ENCODE measurements at places on chromosomes 5 and 9.

- no peak for DNase-seq
These were observed 52.5 kb downstream of the OXCT1 start for GRCh38 chr5:41817625-41818301.

- DNase-seq: no peak
These were observed 54.8 kb downstream of the HRH2 start for GRCh38 chr5:175712681-175713085.

DNA sequence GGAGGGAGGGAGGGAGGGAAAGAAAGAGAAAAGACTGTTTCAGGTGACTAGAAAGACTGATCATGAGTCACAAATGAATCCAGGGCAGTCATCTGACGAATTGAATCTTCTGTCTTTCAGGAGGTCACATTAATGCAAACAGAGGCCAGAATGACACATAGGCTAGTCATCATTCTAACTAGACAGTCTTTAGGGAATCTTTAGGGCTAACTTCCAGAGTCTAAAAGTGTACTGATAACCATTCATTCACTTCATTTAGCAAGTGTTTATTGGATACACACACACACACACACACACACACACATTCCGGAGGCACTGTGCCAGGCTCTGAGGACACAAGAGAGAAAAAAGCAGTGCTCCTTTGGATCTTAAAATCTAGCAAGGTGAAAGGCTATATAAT lies 156.7 kb downstream of the EBF1 start:
- no peak for DNase-seq

DNA sequence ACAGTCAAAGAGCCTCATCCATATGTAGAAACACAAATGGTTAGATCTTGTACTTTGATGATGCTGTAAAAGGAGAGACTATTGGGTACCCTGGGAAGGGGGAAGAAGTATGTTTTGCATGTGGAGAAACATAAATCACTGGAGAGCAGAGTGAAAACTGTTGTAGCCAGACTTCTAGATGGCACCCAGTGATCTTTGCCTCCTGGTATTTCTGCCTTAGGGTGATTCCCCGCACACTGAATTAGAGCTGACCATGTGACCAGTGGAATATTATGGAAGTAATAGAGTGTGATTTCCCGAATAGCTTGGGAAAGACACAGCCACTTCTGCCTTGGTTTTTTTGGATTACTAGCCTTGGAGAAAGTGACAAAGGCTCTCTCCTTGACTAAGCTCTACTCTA lies 174.3 kb downstream of the LPAR1 start:
- no peak for DNase-seq

DNA sequence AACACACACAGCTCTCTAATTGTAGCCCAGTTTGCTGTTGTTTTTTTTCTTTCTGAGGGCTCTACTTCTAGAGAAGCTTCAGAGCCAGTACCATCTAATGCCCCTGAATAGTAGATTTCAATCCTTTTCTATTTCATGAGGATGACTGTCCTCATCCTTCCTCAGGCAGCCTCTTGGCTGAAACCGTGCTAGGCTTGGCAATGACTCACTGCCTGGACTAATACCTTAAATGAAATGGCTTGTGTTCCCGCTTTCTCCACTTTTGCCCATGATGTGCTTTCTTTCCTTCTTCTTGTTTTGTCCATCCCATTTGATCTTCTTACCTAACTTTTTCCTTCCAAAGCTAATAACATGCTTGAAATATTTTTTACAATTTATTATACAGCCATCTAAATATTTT lies 80.1 kb downstream of the ITGA1 start:
- DNase-seq: no peak

GRCh38 chr5:179839328-179840256 lies 18.9 kb downstream of the SQSTM1 start:
- no peak for DNase-seq

GRCh38 chr9:110821064-110821463 lies 152.5 kb downstream of the MUSK start:
- DNase-seq: no peak

DNA sequence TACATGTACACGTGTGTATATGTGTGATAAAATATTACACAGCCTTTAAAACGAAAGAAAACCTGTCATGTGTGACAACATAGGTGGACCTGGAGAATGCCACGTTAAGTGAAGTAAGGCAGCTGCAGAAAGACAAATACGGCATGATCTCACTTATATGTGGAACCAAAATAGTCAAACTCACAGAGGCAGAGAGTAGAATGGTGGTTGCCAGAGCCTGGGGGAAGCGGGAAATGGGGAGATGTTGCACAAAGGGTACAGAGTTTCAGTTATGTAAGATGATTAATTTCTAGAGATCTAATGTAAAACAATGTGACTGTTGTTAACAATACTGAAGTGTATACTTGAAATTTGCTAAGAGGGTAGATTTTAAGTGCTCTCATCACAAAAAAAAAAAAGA lies 34.8 kb downstream of the ADAMTS12 start:
- no peak for DNase-seq

- DNase-seq: no peak
These were observed 43.7 kb upstream of the SH3GL2 start for GRCh38 chr9:17535176-17535575.

DNA sequence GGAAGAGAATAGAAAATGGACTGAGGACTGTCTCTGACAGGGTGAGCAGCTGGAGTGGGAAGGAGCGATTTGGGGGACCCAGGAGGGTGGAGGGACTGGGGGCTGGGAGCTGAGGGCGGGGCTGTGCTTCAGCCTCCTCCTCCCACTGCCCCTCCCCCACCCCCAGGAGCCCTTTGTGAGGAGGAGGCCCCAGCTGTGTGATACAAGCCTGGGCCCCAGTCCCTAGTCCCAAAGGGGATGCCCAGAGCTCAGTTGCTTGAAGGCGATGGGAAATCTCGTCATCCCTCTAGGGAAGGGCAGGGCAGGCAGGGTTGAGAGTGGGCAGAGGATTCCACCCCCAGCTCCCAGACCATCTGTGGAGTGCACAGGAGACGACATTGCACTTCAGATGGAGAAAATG lies at the start of gene SPATA31E1:
Gene SPATA31E1, plus strand, starts transcription at position 251 of the 400 bp plus-strand sequence. Its CDS starts 15 bp downstream, at position 266.
- no peak for DNase-seq

- no peak for DNase-seq
These were observed 28.2 kb downstream of the NMUR2 start for GRCh38 chr5:152376886-152377285.

GRCh38 chr9:85863875-85864274 lies 77.1 kb upstream of the NAA35 start:
- DNase-seq: no peak

DNA sequence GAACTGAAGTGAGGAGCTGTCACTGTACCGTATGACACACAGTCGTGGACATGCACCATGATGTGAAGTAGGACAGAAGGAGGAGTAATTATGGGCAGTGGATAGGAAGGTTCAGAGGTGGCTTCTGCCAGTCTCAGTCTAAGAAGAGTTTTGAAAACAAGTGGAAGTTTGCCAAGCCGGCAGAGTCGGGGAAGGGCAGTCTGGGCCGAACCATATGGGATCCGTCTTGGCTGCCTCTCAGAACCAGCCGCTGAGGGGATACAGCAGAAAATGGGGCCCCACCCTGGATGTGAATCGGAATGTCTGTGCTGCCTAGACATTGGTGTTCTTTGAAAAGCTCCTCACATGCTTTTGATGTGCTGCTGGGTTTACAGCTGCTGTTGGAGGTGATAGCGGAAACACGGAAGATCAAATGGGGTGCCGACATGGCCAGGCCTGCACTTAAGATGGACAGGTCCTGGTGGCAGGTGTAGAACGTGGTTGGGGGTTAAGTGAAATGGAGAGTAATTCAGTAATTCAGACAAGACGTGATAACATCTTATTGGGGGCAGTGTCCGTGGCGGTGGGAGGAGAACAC lies 11.2 kb downstream of the SNX18 start:
- no peak for DNase-seq

- no peak for DNase-seq
These were observed 10.1 kb downstream of the CAMK2A start for GRCh38 chr5:150279330-150280020.

- no peak for DNase-seq
These were observed 19.3 kb downstream of the ABHD17B start for GRCh38 chr9:71891557-71892189.

GRCh38 chr5:157926977-157927376 lies 68.0 kb upstream of the CLINT1 start:
- DNase-seq: no peak

- DNase-seq: no peak
These were observed 50.6 kb downstream of the DEPDC1B start for GRCh38 chr5:60649288-60649917.

DNA sequence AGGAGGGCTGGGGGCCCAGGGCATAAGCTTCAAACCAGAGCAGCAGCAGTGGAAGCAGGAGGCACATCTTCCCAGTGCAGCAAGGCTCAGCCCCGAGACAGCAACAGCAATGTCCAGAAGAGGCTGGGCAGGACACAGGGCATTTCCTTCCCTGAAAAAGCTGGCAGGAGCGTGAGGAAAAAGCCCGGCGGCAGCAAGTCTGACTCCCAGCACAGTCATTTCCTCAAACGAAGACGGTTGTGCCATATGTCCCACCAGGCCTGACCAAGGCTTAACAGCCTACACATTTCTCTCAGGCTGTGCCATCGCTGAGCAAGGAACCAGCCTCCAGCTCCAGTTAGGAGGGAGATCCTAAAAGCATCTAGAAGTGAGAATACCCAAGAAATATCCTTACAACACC lies 74.5 kb downstream of the APTX start:
- DNase-seq: no peak

GRCh38 chr5:38403406-38403805 lies 145.0 kb downstream of the EGFLAM start:
- DNase-seq: no peak

DNA sequence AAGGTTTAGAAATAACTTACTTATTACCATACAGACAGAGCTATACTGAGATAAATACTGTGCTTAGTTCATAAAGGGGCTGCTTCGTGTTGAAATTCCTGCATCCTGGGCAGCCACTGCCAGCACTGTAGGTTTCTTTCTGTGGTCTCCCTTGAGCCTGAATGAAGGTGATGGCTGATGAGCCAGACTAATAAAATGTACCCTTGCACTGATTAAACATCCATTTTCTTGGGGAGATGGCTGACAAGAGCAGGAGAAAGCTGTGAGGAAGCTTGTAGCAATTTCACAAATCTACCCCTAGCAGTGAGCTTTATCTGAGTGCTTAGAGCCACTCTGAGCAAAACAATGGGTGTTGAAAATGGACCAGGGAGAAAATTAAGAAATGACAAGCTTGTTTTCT lies 23.3 kb upstream of the ZSWIM6 start:
- DNase-seq: no peak

DNA sequence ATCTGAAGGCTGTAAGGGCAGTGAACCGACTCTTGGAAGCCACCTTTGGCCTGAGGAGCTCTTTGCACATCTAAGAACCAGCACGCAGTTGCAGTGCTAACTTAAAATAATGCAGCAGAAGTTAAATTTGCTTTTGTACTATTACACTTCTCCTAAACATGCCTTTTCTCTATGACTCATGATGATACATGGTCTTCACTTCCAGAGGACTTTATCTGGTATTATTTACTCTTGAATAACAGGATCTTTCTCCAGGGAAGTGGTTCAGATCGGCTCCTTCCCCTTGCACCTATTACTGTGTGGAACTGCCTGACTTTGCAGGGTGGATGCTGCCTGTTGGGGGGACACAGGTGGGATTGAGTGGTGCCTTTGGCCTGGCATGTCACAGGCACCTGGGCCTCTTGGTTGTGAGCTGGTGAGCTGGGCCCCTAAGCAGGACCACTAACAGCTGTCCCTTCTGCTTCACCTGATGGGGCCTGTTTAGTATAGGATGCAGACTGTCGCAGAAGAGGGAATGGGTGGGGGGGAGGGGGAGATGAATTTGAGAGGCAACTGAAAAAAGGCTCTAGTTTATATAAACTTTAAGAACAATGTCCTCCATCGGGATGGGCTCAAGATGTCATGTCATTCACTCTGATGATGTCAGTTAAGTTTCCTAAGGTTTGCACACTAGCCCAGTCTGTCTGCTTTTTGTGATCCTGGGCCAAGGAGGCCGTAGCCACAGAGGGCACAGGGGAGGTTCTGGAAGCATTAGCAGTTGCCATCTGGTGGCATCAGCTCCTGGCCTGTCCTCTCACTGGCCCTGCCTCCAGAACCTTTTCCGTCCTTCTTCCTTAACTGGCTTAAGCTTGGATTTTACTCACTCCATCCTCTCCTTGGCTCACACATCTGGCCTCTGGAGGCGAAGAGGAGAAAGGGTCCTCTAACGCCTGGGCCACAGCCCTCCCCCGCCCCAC lies 33.9 kb upstream of the GABBR2 start:
- no peak for DNase-seq

DNA sequence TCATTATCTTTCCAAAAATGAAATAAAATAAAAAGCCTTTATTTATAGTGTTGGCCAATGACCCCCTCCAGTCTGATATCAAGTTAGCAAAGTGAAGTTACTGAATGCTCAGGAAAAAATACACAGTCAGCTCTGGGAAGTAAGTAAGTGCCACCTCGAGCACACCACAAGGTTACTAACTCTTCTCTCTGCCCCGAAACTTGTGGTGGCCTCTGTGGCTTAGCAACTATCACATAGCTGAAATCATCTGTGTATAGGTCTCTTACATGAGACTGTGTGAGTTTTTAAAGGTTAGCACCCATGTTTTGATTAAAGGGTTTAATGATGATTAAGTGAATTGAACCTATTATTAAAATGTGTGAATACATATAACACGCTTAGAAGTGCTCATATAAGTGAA lies 161.4 kb upstream of the KLF4 start:
- no peak for DNase-seq

DNA sequence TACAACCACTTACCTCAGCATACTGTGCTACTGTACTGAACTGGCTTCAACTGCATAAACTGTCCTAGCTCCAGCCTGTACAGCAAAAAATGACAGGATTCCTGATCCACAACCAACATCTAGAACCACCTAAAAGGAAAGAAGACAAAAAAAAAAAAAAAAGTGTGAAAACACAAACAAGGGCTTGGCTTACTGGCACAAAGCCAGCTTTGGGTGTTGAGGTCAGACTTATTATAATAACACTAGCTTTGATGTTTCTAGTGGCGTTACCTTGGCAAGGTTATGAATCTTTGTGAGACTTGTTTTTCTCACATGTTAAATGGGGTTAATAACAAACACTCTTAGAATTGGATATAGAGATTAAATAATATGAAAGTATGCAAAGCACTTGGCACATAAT lies 148.5 kb upstream of the PUM3 start:
- no peak for DNase-seq

DNA sequence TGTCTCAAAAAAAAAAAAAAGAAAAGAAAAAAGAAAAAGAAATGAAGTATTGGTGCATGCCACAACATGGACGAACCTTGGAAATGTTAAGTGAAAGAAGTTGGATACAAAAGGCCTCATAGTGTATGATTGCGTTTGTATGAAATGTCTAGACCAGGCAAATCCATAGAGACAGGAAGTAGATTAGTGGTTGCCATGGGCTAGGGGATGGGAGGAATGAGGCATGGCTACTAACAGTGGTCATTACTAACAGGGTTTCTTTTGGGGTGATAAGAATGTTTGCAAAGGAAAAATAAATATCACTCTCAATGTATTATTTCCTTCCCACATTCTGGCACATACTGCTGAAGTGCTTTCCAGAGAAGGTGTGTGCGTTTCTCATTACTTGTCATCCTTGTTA lies 44.1 kb downstream of the UGCG start:
- no peak for DNase-seq

GRCh38 chr5:160525471-160526261 lies 104.0 kb downstream of the PTTG1 start:
- DNase-seq: no peak

- no peak for DNase-seq
These were observed 376.0 kb downstream of the ICE1 start for GRCh38 chr5:5798462-5798861.

GRCh38 chr5:133471699-133472098 lies 140.6 kb downstream of the FSTL4 start:
- no peak for DNase-seq
